ENCODE measurements at places on chromosomes 11 and 22.

DNA sequence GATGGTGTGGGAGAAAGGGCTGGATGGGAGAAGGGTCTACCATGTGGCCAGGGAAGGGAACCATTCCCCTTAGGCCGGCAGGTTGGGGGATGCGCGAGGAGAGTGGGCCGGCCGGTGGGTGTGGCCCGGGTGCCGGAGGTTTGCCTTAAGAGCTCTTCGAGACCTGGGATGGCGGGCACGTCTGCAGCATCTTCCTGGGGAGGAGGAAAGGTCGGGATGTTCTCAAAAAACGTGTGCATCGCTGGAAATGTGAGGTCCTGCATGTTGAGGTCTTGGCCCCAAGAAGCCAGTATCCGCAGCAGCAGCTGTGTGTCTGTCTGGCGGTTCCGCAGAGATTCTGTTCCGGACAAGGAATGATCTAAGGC is 1.4 kb downstream of the NAV2 start:
- no peak for DNase-seq

DNA sequence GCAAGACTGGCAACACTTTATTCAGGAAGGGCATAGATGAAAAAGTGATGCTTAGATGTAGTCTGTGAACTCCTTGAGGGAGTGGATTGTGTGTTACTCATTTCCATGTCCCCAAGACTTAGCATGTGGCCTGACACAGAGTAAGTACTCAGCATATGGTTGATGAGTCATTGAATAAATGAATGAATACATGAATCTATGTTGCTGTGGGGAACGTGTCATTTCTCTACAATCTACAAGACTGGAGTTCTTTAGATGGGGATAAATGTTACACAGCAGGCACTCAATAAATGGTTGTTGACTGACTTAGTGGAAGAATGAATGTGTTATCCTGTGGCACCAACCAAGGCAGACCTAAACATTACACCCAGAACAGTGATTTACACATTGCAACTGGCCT is 17.9 kb downstream of the BPIFC start:
- no peak for DNase-seq

- DNase-seq: no peak
Measured at GRCh38 chr11:40240284-40240683, 1219.2 kb downstream of the LRRC4C start.

GRCh38 chr22:36334821-36335603 is 52.8 kb downstream of the MYH9 start:
- no peak for DNase-seq

DNA sequence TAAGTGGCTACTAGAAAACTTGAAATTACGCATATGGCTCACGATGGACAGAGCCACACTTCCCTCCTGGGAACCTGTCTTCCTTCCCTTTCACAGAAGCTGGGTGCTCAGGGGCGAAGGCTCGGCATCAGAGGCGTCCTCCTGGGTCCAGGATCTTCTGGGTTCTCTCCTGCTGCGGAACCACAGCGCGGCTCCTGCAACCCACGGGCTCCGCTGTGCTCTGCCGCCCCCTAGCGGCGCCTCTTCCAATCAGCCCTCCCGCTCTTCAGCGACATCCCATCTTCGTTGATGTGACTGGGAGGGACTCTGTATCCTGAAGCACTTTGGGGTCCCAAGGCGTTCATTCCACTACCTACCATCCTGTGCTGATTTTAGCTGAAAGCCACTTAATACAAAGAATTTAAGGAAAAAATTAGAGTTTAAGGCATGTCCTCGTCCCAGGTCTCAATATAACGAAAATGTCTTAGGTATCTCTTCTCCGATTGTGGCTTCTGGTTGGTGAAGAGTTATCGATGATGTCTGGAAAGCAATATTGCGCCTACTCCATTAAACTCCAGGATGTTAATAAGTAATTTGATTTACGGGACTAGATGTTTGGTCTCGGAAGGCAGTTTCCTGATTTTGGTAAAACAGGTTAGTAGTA is 14.8 kb upstream of the RPS3 start:
- DNase-seq: peak; percentile 32

DNA sequence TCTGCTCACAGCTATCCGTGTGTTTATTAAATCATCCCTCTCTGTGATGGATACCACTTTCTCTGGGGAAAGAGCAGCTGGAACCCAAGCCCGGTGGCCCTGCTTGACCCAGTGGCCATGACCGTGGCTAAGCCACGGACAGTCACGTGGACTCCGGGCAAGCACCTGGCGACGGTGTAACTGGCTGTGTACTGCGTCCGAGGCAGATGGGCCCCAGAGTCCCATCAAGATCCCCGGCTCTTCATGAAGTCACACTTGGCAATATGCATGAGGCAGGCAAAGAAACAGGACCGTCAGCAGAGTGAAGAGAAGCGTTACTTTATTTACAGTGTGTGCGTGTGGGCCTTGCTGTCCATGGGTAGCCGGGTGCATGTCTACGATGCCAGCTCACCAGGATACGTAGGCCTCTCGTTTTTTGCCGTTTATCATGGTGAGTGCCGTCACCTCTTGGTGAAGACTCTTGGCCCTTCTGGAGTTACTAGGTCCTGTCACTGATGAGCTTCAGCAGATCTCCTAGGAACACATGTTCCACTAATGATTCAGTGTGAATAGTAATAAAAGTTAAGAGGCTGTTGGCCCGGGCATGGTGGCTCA is 366.3 kb downstream of the TBC1D22A start:
- no peak for DNase-seq

GRCh38 chr11:74417860-74418508 is 19.8 kb upstream of the PGM2L1 start:
- no peak for DNase-seq

GRCh38 chr11:121426476-121427399 is 25.4 kb upstream of the SORL1 start:
- DNase-seq: no peak

GRCh38 chr22:44709881-44710392 is 7.9 kb downstream of the PRR5 start:
- DNase-seq: no peak

DNA sequence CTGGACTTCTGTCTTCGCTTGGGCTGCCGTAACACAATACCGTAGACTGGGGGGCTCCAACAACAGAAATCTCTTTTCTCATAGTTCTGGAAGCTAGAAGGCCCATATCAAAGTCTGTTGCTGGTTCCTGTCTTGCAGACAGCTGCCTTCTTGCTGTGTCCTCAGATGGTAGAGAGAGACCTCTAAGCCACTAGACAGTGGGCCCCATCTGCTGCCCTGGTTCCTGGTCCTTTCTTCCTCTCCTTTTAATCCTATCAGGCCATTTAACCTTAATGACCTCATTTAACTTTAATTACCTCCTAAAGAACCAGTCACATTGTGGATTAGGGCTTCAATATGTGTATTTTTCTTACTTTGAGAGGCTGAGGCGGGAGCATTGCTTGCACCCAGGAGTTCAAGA is 9.4 kb downstream of the CEP164 start:
- DNase-seq: no peak

DNA sequence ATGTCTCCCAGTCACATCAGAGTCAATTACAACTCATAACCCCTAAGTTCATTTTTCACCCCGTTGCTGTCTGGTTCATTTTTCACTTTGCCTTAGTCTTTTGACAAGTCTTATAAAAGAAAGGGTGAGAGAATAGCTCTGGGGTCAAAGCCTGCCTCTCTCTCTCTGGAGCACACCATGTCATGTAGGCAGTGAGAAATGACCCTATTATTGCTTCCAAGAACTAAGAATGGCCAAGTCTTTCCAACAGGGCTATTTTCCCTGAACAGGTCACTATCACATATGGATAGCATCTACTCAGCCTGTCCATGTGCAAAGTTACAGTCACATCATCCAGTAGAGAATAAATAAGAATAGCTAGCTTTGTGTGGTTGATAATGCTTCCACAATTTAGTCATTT is 655.5 kb upstream of the LRRC4C start:
- no peak for DNase-seq

GRCh38 chr22:31556627-31557203 is 60.4 kb downstream of the SFI1 start:
- DNase-seq: peak; percentile 13

DNA sequence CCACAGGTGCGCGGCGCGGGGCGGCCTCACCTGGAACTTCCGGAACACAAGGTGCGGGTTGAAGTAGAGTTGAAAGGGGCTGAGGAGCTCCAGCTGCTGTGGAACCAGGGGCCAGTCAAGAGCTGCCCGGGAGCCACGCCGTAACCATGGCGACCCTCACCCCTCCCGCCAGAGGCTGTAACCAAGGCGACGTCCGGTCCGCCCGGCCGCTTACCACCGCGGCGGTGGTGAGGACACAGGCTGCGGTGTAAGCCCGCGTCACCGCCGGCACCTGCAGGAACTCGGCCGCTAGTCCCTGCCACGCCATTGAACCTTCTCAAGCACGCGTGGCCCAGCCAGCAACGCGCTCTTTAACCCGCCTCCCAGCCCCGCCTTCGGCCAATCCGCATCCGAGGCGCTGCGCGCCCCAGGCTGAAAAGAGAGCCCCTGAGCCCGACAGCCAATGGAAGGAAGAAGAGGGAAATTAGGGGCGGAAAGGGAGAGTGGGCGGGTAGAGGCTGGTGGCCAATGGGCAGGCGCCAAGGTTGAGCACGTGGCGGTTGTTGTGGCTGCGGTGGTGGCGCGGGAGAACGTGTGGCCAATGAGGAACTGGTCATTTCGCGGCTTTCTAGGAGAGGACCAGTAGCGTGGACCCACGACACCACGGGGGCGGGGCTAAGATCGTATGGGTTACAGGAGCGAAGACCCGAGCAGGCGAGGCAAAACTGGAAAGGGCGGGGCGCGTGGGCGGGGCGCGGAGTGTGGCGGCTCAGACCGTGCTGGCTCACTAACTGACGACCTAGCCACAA is at the start of gene DERL3:
TSS of gene DERL3 (minus strand) at position 326 of the 788 bp plus-strand sequence. CDS start at position 307, 19 bp downstream.
- peak; percentile 88 for DNase-seq

GRCh38 chr11:65377036-65377435 is 5.4 kb downstream of the SLC25A45 start:
- no peak for DNase-seq

DNA sequence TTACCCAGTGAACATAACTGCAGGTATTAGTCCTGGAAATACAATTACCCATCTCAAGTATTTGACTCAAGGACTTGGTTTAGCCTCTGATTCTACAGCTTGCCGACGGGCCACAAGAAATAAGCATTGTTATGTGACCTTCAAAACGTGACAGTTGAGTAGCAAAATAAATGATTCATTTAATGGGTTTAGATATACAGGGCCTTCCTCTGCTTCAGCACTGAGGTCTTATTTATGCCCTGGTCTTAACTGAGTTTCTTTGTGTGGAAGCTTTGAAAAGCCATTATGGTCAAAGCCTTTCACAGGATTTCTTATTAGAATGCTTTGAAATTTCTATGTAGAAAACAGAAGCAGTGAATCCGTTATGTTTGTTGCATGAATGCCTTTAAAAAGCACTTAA is 899.2 kb upstream of the API5 start:
- DNase-seq: no peak

GRCh38 chr22:27801202-27801615 is 347 bp downstream of the MN1 start:
- DNase-seq: no peak

DNA sequence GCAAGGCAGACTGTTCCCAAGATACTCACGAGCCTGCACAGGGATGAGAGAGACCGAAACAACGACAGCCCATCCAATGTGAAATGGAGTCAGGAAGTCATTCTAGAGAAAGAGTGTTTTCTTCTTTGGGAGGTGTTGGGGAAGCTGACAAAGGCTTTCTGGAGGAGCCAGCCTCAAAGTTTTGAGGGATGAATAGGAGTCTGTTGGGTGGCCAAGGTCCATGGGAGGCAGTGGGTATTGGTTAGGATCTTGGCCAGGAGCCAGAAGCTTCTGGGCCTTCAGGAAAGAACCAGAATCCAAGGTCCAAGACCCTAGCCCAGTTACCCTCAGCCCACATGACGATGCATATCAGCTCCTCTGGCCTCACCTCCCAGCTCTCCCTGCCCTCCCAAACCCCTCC is 59.9 kb upstream of the SHISAL1 start:
- no peak for DNase-seq

DNA sequence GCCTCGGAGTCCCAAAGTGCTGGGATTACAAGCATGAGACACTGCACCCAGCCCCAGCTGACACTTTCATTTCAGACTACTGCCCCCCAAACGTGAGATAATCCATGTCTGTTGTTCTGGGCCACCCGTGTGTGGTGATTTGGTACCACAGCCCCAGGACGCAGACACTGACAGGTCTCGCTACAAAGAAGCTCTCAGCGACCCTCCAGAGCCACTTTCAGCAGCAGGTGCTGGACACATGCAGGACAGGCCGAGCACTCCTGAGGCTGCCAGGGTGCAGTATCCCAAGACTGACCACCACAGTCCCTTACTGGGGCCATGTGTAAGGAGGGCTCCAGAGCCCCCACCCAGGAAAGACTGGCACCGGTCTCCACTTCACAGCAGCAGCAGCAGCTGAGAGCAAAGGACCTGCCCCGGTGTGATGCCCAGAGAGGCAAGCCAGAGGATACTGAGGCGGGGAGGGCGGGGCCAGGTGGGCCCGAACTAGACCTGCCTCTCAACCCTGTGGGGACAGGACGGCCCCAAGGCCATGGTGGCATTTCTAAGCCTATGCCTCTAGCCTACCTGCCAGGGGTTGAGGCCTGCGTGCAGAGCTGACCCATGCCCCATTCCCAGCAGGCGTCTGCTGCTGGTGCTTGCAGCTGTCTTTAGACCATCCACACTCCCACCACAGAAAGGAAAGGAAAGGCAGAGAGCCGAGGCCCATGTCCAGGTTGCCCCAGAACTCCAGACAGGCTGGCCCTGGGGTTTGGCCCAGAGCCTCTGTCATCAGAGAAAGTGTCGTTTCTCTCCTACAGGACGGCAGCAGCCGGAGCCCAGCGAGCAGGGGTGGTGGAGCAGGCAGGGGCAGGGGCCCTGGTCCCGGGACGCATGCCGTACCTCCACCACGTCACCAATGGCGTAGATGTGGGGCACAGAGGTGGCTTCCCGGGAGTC is 28.0 kb upstream of the GNB1L start:
- DNase-seq: no peak

DNA sequence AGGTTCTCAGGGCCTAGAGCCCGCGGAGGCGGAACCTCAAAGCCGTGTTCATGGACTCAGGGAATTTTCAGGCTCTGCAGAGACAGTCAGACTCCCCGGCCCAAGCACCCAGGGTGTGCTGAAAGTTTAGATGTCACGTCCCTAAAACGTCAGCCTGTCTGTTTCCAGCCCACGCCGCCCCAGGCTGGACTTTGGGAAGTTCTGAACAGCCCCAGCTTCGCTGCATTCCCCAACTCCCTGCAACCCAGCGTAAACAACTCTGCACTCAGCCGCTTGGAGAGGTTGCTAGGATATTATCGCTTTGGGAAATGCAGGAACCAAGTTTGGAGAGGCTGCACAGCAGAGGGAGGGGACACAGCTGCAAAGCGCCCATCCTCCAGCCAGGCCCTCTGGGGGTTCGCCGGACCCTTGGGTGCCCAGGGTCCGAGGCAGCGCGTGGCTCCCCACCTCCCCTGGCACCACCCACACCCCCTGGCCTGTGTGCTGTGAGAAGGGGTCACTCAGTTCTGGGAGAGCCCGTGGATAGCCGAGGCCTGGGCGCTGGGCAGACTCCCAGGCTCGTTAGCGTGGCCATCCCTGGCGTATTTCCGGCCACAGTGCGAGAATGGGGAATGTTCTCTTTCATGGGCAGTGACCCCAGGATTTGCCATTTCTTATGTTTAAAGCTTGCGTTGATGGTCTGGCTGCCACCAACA is 120.5 kb upstream of the FGF3 start:
- DNase-seq: no peak
